ENCODE measurements at places on chromosomes 12 and 14.

DNA sequence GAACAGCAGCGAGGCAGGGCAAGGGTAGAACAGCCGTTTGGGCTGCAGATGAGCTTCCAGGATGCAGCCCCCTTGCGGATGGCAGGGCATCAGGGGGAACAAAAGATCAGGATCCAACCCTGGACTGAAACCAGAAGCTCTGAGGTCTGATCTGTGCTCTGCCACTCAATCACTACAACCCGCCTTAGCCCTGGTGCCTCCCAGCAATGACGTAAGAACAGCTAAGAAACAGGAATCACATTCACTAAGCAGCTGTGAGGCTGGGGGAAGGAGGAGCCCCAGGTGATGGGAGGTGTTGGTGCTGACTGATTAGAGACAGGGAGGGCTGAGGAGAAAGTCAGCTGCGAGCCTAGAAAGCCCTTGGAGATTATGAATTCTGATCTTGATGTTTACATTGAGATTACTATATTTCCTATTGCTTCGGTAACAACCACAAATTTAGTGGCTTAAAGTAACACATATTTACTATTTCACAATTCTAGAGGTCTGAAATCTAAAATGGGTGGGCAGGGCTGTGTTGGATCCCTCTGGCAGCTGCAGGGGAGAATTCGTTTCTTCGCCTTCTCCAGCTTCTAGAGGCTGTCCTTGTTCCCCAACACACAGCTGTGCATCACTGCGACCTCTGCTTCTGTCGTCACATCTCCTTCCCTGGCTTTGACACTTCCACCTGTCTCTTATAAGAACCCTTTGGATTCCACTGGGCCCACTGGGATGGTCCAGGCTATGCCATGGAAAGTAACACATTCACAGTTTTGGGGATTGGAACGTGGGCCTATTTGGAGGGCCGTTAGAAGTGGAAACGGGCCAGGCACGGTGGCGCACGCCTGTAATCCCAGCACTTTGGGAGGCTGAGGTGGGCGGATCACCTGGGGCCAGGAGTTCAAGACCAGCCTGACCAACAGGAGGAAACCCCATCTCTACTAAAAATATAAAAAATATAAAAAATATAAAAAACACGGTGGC lies 6.1 kb upstream of the CD9 start:
- DNase-seq, result no peak

GRCh38 chr12:75658901-75659823 lies 147.8 kb upstream of the KRR1 start:
- DNase-seq, result no peak

DNA sequence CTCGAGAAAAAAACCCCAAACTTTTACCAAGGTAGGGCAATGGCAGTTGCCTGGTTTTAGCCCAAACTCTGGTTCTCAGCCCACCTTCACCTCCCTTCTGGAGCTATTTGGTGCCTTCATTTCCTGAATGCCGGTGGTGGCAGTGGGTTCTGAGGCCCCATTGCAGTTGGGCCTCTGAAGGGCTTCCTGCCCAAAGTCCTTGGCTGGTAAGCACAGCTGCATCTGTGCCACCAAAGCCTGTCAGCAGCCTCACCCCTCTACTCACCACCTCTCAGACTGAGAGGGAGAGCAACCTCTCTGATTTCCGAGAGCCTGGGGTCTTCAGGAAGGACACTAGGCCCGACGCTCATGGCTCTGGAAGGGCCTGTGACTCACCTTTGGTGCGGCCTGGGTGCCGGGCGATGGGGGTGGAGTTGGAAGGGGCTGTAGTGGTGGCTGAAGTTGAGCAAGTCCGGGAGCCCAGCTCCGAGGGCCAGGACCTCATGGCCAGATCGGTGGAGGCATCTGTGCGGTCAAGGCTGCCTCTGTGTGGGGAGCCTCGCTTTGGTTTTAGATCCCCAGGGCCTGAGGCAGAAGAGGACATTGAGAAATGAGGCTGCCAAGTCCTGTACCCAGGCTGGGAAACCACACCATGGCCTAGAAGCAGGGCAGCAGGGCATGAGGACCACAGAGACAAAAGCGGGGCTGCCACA lies 38.6 kb upstream of the GPR68 start:
- DNase-seq, result no peak

DNA sequence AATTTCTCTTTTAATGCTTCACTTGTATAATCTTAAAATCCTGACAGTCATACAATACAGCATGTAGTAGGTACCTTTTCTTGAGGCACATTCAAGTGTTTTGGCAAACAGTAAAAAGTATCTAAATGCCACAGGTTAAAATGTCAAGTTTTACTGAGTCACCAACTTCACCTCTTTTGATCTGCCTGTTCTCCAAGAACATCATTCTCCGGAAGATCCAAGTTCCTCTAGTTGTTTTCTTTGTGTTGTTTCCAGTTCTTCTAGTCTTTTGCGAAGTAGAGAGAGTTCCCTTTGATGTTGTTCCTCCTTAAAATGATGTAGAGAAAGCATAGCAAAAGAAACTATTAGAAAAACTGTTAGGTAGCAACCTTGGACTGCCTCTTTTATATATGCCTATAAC lies 151.1 kb downstream of the CEP83 start:
- DNase-seq, result no peak

DNA sequence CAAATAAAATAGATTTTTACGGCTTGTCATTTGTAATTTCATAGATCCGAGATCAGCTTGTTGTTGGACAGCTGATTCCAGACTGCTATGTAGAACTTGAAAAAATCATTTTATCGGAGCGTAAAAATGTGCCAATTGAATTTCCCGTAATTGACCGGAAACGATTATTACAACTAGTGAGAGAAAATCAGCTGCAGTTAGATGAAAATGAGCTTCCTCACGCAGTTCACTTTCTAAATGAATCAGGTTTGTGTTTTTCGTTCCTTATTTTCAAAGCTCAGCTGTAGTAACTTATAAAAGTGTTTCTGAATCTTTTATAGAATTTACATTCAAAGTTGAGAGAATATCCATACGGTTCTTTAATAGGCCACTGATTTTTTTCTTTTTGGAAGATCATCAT lies 89.1 kb downstream of the LRRK2 start:
- DNase-seq, result no peak

- DNase-seq, result no peak
These were observed 170.8 kb downstream of the SNAPC1 start for GRCh38 chr14:61932974-61933373.

DNA sequence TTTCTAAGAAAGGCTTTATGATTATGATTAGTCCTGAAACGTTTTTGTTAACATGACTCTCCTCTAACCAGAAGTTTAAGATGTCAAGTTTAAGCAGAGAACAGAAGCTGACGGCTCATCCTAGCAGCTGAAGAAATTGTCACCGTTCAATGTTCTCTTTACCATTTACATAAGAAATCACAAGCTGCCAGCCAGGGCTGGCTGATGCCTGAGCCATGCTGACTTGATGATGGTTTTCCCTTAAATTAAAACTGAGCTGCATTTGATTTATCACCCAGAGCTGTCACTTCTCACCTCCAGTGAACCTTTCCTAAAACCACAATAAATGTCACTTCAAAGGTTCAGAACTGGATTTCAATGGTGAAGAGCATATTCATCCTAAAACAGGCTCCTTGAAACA lies 153.6 kb downstream of the KTN1 start:
- no peak for DNase-seq

DNA sequence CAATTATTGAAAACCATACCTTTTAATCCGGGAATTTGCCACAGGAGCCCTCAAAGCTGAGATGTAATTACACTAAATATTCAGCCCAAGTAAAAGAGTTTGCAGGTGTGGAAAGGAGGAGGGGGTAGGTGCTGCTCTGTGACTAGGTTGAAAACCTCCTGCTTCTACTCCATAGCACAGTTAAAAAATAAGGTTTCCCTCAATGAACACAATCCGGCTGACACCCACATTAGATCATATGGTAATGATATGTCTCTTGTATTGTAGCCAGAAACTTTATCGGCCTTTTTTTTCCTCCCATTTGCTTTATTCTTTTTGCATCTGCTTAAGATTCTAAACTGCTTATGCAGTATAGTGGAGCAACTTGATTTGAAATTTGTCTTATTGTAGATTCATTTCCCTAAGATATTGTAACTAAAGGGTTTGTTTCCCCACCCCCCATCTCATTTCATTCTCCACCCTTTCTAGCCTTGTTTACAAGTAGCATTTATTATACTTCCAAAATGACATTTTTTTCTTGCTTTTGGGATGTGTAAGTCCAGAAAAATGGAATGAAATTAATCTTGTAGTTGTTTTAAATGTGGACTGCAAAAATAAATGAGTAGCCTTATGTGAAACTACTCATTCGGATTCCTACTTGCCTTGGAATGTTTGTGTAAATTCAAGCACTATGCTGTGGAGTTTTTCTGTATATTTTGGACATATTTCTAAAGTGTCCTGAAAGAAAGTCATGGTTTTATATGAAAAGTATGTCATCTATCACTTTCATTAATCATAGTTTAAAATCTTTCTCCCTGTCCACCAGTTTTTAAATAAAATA lies at the start of gene DCN:
Gene DCN (minus strand): TSS at position 182 of the 820 bp plus-strand sequence. CDS start 4,265 bp downstream, outside the sequence.
- no peak for DNase-seq

- DNase-seq, result no peak
These were observed 21.7 kb upstream of the VPS37B start for GRCh38 chr12:122917507-122918121.

DNA sequence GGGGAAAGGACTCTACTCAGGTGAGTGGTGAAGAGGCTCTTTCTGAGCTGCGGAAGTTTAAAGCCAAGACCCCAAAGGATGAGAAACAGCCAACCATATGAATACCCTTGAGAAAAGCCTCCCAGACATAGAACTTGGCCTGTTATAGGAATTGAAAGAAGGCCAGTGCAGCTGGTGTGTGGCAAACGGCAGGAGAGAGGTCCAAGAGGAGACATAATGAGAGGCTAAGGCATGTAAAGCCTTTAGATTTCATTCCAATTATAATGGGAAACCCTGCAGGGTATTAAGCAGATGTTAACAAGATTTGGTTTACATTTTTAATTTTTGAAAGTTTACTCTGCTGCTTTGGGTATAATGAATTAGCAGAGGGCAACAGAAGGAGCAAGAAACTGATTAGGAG lies 552.1 kb upstream of the FBXO33 start:
- DNase-seq, result no peak

GRCh38 chr12:94187361-94187760 lies 39.0 kb downstream of the PLXNC1 start:
- no peak for DNase-seq

DNA sequence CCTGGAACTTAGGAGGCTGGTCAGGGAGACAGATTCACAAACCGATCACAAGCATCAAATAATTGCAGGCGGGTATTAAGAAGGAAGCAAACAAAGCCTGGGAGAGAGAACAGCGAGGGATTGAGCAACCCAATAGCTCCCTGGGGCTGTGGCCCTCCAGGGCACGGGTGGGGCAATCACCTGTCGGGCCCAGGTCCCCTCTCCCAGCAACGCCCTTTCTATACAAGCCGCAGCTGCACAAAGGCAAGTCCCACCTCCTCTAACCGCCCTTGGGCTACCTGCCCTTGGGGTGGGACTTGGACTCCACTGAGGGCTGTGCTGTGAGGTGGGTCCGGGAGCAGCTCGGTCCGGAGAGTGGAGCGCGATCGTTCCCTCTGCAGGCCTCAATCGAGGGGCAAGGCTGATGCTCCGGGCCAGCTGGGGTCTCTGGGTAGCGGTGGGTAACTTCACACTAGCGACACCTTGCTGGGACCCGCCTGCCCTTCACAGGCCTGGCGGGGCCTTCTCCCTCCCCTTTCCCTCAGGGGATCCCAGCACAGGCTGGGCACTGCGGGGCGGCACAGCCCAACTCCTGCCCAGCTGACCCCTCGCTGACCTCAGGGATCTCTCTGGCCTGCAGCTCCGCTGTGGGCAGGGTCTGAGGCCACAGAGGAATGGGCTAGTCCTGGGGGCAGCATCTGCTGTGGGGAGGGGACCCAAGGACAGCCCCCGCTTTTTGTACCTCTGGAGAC lies 8.0 kb downstream of the PHB2 start:
- no peak for DNase-seq

DNA sequence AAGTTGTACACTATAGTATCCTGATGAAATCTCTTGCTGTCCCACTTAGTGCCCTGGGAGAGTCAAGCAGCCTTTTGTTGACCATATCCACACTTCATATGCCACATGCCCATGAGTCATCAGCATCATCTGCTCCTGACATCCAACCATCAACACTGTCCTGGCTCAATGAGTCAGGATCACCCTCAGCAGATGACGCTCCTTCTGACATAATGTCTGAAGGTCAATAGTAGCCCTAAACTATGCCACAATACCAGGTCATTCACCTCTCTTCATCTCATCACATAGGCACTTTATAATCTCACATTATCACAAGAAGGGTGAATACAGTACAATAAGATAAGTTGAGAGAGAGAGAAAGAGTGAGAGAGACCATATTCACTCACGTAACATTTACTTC lies 369.0 kb upstream of the FAR2 start:
- no peak for DNase-seq

GRCh38 chr12:120721866-120722265 lies 3.8 kb upstream of the ACADS start:
- DNase-seq, result no peak

DNA sequence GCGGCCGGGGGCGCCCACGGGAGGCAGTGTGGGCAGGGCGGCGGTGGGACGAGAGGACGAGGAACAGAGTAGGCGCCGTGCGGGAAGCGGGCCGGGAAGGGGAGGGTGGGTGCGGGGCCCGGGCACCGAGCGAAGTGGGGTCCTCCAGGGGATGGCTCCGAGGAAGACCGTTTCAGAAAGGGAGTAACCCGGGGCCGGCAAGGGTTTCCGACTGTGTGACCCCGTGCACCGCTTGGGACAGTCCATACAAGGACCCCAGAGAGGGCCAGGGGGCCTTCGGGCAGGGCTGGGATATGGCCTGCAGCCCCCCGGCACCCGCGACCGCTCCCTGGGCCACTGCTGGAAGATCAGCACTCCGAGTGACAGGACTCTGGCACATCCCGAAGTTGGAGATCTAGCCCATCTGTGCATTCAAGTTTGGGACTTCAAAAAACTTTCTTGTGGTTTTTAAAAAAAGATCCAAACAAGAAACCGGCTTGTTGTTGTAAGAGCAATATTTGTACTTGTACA lies 448 bp downstream of the TSPAN9 start:
- DNase-seq, result no peak

GRCh38 chr14:76168531-76168930 lies 16.8 kb downstream of the GPATCH2L start:
- DNase-seq, result no peak

DNA sequence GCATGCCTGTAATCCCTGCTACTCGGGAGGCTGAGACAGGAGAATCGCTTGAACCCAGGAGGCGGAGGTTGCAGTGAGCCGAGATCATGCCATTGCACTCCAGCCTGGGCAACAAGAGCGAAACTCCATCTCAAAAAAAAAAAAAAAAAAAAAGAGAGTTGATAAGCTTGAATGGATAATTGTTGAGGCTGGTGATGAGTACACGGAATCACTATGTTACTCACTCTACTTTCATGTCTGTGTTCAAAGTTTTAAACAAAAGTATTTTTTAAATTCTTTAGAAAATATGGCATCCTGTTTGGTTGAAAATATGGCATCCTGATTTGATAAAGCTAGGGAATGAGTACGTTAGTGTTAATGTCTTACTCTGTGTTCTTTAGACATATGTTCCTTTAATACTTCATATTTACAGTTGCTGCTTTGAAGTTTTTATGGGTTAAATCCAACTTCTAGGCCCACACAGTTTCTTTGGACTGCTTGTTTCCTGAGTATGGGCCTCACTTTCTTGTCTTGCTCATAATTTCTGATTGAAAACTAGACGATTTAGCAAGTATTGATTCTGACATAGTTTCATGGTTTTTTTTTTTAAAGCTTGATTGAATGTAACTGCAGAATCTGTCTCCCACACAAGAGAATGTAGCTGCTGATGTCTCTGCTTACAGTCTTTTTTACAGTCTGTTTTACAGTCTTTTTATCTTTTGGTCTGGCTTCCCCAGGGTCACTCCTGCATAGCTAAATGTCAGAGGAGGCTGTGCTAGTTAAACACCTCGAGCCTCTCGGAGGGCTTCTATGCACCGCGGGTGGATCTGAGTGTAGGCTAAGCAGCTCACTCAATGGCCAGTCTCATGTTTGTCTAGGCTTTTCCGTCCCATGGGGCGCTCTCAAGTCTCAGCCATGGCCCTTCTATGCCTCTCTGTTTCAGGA lies 14.1 kb upstream of the FBLN5 start:
- DNase-seq, result no peak

Measured in GM19239 (cell line).